CD8-positive, alpha-beta memory T cell (primary cell): ENCODE measurements at places on chromosomes 5 and 9.

DNA sequence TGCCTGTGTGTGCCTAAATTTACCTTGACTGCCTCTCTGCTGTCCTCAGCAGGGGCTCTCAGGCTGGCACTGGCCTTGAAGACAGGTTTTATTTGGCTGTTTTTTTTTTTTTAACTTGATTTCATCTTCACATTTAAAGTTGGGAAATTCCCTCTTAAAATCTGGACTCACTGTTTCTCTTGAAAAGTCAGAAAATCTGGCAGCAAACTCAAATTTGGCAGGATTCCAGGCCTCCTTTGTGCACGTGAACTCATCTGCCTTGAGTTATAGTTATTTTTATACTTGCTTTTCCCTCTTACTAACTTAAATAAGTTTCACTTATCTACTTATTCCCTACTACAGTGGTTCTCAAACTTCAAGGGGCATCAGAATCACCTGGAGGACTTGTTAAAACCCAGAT lies 118.4 kb upstream of the MAP3K1 start:
- no peaks in the 10 kb centered on the region for H3K27me3 ChIP-seq
- H3K4me3 ChIP-seq: no peak overlapping the region
- DNase-seq: no peak
- H3K4me1 ChIP-seq: peaks cover 76% of the 10 kb centered on the region

DNA sequence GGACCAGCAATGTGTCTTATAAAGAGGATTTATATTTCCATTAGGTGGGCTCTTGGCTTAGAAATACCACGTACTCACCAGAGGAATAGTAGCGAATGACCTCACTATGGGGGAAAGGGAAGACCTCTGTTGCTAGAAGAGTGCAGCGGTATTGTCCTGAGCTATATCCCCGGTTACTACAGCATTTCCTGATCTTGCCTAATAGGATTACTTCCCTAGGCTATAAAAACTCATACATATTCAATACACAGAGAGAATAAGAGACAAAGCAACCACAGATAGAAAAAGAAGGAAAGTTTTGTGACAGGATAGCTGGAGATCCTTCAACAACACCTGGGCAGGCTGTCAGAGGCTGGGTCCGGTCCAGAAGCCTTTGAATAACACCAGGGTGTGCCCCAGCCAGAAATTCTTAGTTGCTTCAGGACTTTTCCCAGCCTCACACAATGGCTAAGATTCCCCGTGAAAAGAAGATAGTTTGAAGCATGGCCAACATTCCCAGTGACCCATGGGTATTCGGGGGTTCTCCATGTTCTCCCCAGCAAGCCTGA lies 85.4 kb downstream of the TRIM36 start:
- H3K36me3 ChIP-seq: no peaks in the 10 kb centered on the region
- no peak overlapping the region for H3K4me3 ChIP-seq
- no peaks in the 10 kb centered on the region for H3K4me1 ChIP-seq
- no peak overlapping the region for H3K27ac ChIP-seq

DNA sequence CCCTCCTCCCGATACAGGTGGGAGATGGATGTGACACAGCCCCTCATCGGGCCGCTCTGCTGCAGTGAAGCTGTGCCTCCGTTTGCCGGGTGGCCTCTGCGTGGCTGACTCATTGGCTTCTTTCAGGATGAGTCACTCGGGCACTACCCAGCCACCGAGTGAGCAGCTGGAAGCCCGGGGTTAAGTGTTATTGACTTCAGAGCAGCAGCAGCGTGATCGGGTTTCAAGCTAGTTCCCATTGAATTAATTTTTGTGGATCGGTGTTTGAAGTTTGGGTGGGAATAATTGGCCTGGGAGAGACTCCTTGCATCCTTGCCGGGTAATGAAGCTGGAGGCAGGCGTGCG lies 266.4 kb upstream of the IRX4 start:
- H3K27ac ChIP-seq: no peak overlapping the region
- no peaks in the 10 kb centered on the region for H3K36me3 ChIP-seq
- DNase-seq: no peak
- H3K4me3 ChIP-seq: no peak overlapping the region
- H3K4me1 ChIP-seq: no peaks in the 10 kb centered on the region
- no peaks in the 10 kb centered on the region for H3K27me3 ChIP-seq

DNA sequence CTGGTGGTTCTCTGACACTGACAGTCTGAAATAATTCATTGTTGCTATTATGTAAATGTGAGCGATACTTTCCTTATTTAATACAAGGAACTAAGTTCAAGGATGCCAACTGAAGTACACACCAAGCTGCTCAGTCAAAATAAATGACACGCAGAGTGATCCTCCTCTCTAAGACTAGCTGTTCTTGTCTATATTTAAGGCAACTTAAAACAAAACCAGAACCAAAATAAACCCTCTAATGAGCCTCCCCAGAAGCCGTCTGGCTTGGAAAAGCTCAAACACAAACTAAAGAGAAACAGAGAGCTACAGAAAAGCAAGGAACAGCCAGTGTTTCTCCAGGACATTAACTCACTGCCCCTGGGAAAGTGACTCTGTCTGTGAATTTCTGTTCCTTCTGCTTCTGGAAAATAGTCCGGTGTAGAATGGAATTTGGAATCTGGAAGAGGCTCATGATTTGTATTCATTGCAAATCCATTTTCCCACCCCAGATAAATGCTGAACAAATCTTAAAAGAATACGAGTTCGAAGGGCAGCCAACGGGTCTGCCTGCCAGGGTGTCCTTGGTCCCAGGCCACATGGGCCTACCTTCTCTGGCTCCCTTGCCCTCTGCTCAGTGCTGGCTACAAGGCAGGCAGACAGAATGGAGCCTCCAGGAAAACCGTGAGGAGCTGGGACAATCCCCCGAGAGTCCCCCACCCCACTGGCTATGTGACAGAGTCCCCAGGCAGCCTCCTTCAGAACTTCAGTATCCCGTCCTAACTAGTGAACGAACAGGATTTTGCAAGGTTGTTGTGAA lies 14.8 kb downstream of the GGTA1 start:
- H3K27me3 ChIP-seq: peaks cover 5% of the 10 kb centered on the region
- H3K36me3 ChIP-seq: no peaks in the 10 kb centered on the region
- no peak overlapping the region for H3K4me3 ChIP-seq
- no peaks in the 10 kb centered on the region for H3K4me1 ChIP-seq
- no peak overlapping the region for H3K27ac ChIP-seq
- DNase-seq: no peak

- H3K36me3 ChIP-seq: no peaks in the 10 kb centered on the region
- no peaks in the 10 kb centered on the region for H3K4me1 ChIP-seq
- no peak overlapping the region for H3K4me3 ChIP-seq
- no peak for DNase-seq
- H3K27me3 ChIP-seq: no peaks in the 10 kb centered on the region
Measured at GRCh38 chr5:8568858-8569257, 699.9 kb downstream of the MTRR start.
